ENCODE measurements at places on chromosomes 3 and 15.

DNA sequence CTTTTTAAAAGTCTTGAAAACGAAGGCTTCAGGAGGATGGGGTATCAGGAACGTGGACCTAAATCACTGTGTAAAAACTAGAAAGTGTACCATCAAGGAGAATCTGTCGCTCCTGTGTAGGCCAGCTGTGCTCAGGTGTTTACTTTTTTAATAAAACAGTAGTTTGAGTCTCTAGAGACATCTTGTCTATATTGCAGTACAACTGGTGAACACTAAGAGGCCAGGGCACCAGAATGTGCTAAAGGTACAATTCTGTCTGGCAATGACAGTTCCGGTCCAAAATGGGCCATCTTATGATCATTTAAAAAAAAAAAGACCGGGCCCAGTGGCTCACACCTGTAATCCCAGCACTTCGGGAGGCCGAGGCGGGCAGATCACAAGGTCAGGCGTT, 61.8 kb upstream of the MCF2L2 start:
- no peak for DNase-seq

GRCh38 chr15:62929000-62929357, 113.6 kb upstream of the TPM1 start:
- no peak for DNase-seq

- DNase-seq, result no peak
Measured at GRCh38 chr3:139338405-139338804, 5.4 kb upstream of the MRPS22 start.

- no peak for DNase-seq
Measured at GRCh38 chr15:70156671-70157271, 59.1 kb upstream of the TLE3 start.

DNA sequence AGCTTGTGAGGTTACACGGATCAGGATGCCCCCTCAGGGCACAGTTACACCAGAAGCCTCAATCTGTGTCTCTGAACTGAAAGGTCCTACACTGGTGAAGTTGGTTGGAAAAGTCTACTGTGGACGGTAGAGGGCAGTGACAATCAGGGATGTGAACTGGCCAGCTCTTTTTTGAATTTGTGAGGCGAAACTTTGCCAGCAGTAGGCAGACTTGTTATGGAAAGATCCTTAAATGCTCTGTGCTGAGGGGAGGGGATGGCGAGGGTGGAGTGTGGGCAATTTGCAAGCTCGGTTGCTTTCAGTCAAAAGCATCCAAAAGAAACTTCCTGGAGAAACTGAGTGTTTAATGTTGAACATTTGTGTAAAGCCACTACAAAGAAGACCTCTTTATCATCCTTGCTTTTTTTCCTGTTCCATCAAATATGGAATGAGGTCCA, 127.4 kb upstream of the ABHD17C start:
- DNase-seq, result peak; percentile 57

DNA sequence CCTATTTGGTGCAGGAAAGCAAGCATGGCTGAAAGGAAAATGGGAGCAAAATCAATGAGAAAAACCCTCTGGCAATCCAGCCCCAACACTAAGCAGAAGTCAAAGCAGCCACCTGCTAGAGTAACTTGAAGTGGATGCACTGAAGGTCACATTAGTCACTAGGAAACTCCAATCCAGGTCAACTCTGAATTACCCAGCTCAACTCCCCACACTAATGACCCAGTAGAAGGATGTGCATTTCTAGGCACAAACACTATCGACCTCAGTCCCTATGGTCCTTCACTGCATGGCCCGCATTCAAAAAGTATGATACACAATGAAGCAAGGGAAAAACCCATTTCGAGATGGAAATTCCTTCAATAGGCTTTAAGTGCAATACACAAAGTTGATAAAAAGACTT, 80.6 kb downstream of the RAD18 start:
- no peak for DNase-seq

DNA sequence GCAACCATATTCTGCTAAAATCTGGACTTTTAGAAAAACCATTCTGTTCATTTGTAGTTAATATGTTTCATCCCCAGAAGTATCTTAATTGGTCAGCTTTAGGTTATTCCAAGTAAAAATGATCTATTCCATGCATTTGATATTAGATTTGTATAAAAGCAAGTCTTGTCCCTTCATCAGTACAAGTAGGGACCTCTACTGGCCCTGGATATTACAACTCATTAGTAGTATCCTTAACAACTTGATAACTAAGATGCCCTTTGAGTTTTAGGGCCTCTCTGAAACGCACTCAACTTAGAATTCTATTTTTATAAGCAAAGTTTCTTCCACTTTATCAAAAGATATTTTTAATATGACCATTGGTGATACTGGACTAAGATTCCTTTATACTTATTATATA, 25.3 kb upstream of the SELENOT start:
- no peak for DNase-seq

DNA sequence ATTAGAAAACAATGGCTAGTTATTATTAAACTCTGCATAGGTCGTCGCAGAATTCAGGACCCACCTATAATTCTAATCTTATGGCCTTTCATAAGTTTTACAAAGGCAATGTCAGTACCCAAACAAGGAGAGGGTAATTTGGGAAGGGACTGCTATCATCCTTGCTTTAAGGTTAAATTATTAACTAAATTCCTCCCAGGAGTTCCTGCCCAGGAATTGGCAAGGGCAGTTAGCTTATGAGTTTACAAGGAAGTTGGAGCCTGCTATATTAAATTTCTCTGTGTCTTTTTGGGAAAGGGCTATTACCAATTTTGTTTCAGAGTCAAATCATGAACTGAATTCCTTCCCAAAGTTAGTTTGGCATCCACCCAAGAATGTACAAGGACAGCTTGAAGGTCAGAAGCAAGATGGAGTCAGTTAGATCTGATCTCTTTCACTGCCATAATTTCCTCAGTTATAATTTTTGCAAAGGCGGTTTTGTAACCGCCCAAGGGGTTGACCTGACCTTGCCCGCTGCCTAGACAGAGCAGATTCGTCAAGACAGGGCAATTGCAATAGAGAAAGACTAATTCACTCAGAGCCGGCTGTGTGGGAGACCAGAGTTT, 45.3 kb upstream of the LHFPL4 start:
- no peak for DNase-seq

- no peak for DNase-seq
Measured at GRCh38 chr15:36877796-36878683, 222.3 kb downstream of the MEIS2 start.

- peak; percentile 98 for DNase-seq
Measured at GRCh38 chr3:64187065-64187959, 38.0 kb downstream of the PRICKLE2 start.

- no peak for DNase-seq
Measured at GRCh38 chr15:89211678-89212170, 9.7 kb downstream of the RLBP1 start.

GRCh38 chr15:35047996-35048395, 37.1 kb downstream of the NANOGP8 start:
- no peak for DNase-seq

- DNase-seq, result no peak
Measured at GRCh38 chr3:65871305-65872141, 167.2 kb downstream of the MAGI1 start.
